SHP77 treated with DMSO at 0.1 percent for 48 hours (cell line): ENCODE measurements at places on chromosomes 12 and 14.
A peak's percentile ranks its signal among the peaks of the same experiment; 100 is the strongest.

- DNase-seq = no peak
Measured at GRCh38 chr12:96495841-96496545, 6.6 kb downstream of the CFAP54 start.

GRCh38 chr12:92796650-92797049, 93.9 kb downstream of the PLEKHG7 start:
- no peak for DNase-seq

- no peak for DNase-seq
Measured at GRCh38 chr12:3882406-3882805, 9.2 kb upstream of the PARP11 start.

- no peak for DNase-seq
Measured at GRCh38 chr12:80625051-80625450, 82.4 kb upstream of the MYF6 start.

- DNase-seq = no peak
Measured at GRCh38 chr12:14776236-14776961, 26.9 kb downstream of the WBP11 start.

GRCh38 chr14:85595981-85596380, 66.0 kb downstream of the FLRT2 start:
- DNase-seq = peak; percentile 71

- DNase-seq = no peak
Measured at GRCh38 chr14:72982146-72982708, 44.7 kb downstream of the ZFYVE1 start.

DNA sequence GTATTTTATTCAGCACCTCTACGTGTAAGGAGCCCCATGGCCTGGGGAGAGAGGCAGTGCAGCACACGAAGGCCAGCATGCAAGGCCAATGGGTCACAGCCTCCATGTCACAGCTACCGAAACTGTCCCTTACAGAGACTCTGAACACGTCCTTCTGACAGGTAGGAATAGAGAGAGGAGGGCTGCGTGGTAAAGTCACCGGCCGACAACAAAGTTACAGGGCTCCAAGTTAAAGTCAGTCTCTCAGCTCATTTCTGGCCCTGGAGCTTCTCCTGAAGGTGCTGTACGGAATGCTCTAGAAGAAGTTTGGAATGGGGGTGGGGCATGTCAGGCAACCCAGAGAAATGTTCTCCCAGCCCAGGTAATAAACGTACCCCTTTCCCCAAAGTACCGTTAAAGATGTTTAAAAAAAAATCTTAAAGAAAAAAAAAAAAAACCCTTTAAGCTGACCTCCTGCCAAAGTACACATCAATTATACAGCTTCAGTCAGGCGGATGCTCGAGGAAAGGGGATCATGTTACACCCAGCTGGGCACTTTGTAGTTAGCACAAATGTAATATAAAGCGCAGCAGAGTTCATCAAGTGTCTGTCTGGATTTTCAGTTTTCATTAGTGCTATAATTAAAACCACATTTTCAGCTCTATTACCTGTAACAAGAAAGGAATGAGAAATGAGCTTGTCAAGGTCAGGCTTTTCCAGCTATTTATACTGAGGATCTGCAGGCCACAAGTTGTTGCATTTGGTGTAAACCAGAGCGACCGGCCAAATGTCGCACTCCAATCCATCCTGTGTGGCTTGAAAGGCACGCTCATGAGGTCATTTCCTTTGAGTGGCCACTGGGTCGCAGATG, 53.3 kb upstream of the CDKN3 start:
- DNase-seq = peak; percentile 76

- no peak for DNase-seq
Measured at GRCh38 chr12:31584782-31585181, 6.2 kb downstream of the DENND5B start.

- DNase-seq = no peak
Measured at GRCh38 chr14:36988989-36989388, 183.4 kb downstream of the SLC25A21 start.

DNA sequence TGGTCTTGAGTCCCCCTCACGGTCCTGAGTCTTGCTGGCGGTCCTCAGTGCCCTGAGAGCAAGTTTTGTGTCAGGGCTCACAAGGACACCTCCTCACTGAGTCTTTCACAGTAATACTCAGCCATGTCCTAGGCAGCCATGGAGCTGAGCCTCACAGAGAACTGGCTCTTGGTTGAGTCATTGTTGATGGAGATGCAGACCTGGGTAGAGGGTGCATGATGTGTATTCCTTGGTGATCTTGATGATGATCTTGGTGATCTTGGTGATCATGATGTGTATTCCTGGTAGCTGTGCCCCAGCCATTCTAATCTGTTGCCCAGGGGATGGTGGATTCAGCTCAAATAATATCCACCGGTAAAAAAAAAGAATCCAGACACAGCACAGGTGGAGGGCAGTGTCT, 495.4 kb downstream of the TMEM121 start:
- DNase-seq = no peak

DNA sequence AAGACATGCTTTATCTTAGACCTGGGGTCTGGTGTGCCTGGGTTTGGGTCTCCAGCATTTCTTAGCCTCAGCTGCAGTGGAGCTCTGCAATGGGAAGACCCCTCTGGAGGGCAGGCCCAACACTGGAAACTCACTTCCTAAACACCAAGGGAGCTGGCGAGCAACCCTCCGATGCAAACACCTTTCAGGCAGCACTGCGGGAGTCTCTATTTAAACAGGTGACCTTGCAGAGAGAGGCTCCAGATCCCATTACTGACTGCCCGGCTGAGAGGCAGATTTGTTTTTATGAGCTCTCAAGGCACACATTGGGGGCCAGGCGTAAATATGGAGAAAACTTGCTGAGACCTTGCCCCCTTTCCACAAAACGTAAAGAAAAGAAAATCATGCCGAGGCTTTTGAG, 195.5 kb downstream of the PAX9 start:
- peak; percentile 98 for DNase-seq

GRCh38 chr12:117486840-117487659, 125.6 kb upstream of the NOS1 start:
- no peak for DNase-seq

DNA sequence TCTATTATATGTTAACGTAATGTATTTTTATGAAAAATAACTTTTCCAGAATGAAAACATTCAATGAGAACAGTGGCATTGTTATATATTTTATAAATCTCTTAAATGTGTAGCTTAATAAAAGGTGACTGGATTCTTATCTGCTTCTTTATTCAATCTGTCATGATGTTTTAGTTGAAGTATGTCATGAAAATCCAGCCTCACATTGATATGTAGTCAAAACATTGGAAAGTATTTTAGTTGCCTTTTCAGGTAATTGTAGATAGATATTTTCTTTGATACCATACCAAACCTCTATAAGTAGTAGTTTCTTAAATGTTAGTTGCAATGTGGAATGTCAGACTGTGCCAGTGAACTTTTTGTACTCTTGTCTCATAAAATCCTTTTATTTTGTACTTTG, 41.3 kb upstream of the MSRB3 start:
- DNase-seq = no peak

GRCh38 chr12:82040987-82041743, 282.0 kb upstream of the PPFIA2 start:
- no peak for DNase-seq

DNA sequence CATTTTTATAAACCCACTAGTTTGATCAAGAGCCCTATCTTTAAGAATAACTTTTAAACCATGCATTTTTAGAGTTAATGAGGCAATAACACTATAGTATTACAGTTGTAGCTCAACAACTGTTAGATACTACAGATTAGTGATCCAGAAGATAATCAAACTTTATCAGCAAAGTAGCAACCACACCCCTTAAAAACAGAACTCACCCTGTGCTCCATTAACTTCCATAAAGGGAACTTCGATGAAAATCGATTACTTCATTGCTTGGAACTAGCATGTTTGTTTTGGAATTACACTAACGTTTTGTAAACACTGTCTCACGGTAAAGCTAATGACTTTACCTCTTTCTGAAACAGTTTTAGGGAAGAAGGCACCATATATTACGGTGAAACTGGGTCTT, 1.4 kb downstream of the SGPP1 start:
- no peak for DNase-seq

- no peak for DNase-seq
Measured at GRCh38 chr14:23008831-23009230, 1.1 kb downstream of the C14orf93 start.
